ENCODE measurements at places on chromosomes 5 and 9.

- no peak for DNase-seq
Observed at GRCh38 chr9:77679661-77680368, 31.7 kb upstream of the GNA14 start.

GRCh38 chr9:122058051-122058450 is 35.1 kb downstream of the TTLL11 start:
- DNase-seq = no peak

DNA sequence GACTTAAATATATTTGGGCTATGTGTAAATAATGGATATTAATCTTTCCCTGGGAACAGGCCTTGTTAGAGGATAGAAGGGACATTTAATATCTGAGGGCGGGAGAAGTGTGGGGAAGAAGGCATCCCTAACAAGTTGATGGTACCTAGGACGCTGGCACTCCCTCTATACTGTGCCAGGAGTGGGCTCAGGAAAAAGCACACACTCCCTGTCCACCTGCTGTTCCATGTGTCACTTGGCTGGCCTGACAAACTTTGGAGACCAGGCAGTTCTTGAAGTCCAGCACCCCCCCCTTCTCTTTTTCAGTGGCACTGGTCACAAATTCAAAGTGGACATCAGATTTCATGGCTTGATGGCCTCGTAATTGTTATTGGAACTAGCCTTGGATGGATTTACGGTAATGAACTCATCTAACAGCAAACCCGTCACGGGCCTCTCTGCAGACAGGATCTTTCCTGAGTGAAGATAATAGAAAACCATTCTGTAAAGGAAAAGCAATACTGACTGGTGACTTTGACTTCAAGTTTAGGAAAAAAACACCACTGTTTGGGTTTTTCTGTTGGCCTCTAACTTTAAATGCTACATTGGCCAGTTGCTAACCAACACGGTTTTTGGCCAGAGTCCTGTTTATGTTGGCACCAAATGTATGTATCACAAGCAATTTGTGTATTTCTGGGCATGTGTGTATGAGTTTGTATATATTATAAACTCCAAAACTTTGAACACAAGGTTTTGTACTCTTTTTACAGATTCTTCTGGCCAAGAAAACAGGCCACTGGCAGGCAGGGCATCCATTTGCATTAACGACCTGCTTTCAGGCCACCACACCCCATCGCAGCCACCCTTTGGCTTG is 552.6 kb downstream of the CCDC171 start:
- no peak for DNase-seq

GRCh38 chr5:131288328-131288727 is 24.5 kb downstream of the CDC42SE2 start:
- DNase-seq = no peak

GRCh38 chr5:123976379-123977033 is 464.5 kb downstream of the CSNK1G3 start:
- no peak for DNase-seq

- DNase-seq = no peak
Observed at GRCh38 chr5:56725711-56726411, 89.5 kb upstream of the MAP3K1 start.

GRCh38 chr9:29211580-29212396 is 1638.5 kb upstream of the C9orf72 start:
- DNase-seq = peak; percentile 30

GRCh38 chr5:153991168-153991567 is 47.5 kb downstream of the FAM114A2 start:
- DNase-seq = no peak

DNA sequence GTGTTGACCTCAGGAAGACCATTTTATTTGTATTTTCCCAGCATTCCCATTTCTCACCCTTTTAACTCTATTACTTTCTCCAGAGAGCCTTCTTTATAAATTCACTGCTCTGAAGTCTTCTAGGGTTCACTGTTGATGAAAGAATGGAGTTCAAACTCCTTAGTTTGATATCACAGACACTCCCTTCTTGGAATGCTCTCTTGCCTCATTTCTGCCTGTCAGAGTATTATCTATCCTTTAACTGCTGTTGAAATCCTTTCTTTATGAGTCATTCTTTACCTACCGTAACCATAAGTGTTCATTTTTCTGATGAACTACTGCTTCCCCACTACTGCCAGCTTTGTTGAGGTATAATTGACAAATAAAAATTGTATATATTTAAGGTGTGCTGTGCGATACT is 4.3 kb downstream of the RIC1 start:
- DNase-seq = no peak

DNA sequence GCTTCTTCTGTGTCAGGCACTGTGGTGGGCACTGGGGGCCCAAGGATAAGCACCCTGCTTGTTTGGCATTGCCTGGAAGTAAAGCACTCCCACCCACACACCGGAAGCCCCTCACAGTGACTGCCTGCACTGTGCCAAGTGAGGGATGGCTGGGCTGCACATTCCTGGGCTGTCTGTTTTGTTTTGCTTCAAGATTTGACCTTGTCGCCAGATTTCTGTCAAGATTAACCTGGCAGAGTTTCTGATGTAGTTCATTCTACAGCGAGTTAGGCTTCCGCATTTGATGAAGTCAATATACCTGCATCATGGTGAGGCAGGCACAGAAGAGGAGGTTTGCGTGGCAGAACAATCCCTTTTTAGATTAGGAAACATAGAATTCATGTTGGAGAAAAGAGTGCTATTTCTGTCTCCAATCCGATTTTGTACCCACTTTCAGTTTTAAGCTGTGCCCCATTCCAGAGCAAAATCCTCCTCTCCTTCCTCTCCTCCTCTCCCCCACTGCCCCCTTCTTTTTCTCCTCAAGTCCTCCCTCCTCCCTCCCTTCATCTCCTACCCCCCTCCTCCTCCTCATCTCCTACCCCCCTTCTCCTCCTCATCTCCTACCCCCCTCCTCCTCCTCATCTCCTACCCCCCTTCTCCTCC is 14.4 kb upstream of the BOD1 start:
- DNase-seq = no peak

DNA sequence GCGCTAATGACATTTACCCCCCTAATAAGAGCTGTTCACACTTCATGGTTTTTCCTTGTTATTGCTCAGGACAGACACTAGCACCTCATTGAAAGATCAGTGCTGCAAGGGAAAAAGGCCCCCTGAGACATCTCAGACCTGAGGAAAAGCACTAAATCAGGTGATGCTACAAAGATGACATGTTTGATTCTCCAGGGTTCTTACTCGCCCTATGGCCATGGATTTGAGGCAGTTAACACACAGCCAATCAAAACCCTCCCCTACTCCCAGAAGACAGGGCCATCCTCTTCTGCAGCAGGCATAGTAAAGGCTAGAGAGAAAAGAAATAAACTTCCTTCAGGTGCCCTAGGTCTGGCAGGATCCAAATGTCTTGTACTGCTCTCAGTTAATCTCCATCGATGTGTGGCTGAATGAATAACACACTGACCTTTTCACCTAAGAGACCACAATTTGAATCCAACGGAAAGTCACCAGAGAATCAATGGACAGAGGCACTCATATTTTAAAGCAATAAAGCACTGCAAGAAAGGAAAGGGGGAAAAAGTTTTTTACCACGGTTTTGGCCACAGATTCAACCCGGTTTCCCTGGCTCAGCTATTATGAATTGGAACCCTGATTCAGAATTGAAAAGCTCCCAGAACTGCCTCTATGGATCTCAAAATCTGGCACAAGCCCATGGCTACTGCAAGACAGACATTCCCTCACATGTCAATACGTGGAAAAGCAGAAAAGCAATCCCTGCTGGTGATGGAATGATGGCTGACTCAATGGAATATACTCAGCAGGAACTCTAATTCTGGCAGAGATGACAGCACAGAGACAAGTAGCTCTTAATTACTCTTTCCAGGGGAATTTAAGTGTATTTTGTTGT is 329.5 kb downstream of the BNC2 start:
- no peak for DNase-seq

DNA sequence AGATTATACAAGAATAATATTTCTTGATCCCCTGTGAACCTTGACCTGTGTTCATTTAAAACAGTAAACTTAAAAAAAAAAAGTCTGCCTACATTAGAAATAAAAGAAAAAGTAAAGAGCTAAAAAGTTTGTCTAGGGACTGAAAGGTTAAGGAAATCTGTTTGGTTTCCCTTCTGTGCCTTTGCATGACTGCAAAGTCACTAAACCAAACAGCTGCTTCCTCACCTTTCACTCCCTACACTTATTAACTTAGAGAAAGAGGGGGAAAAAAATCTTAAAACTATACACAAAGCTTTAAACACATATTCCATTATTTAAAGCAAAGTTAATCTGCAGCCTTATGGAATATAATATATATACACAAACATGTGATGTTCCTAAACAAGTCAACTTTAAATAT is 65.1 kb downstream of the ZFR start:
- DNase-seq = no peak

DNA sequence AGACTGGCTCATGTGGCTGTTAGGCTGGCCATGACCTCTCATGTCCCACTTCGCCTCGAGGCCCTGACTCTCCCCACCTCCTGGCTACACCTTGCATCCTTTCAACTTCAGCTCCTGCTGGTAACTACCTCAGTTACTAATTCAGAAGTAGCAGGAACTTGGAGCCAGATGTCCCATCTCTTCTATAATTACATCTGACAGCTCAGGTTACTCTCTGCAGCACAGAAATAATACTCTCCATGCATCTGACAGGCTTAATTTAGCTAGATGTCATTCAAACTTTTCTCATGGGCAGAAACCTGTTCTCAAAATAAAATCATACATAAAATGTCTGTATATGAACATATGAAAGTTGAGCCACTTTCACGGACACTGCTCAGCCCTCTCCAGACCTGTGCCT is 92.2 kb upstream of the IL33 start:
- DNase-seq = no peak

DNA sequence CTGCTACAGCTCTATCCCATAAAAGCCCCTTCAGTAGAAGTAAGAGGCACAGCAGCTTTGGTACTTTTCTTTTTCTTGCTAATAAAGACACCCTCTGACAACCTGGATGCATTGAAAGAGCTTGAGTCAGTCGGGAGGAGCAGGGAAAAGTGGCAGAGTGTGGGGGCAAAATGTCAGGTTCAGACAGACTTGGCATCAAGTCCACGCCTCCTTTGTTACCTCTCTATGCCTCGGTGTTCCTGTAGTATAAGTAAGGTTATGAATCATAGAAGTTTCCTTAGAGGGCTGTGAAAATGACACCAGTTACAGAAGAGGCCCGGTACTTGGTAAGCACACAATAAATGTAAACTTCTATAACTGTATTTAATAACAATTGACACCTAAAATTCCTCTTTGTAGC is 133.9 kb downstream of the ESM1 start:
- no peak for DNase-seq

DNA sequence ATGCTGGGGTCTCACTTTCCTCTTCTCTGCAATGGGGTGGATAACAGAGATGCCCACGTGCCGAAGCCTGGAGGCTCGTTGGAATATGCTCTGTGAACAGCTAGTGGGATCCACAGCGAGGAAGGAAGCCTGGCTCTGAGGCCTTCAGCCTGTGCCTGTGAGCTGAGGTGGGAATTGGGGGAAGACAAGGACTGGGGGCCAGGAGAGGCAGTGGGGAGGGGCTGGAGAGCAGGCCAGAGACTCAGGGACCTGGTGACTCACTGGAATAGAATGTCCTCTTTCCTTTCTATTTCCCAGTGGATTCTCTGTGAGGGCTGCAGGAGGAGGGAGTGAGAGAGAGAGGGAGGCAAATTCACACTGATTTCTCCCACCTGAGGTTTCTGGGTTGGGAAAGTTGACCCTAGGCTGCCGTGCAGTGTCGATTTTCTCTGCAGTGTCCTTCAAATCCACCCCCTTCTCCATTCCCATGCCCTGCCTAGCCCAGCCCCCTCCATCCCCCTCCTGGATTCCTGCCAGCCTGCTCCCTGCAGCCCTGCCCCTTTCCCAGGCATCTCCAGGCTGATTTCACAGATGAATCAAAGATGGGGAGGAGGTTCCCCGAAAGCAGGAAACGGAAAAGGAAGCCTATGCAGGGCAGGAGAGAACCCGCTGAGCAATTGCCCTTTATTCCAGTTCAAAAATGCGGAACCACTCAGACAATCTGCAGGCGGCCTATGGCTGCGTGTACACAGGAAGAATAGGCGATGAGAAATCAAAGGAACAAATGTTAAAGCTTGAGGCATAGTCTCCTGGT is 1.4 kb upstream of the SPAAR start:
- DNase-seq = no peak

DNA sequence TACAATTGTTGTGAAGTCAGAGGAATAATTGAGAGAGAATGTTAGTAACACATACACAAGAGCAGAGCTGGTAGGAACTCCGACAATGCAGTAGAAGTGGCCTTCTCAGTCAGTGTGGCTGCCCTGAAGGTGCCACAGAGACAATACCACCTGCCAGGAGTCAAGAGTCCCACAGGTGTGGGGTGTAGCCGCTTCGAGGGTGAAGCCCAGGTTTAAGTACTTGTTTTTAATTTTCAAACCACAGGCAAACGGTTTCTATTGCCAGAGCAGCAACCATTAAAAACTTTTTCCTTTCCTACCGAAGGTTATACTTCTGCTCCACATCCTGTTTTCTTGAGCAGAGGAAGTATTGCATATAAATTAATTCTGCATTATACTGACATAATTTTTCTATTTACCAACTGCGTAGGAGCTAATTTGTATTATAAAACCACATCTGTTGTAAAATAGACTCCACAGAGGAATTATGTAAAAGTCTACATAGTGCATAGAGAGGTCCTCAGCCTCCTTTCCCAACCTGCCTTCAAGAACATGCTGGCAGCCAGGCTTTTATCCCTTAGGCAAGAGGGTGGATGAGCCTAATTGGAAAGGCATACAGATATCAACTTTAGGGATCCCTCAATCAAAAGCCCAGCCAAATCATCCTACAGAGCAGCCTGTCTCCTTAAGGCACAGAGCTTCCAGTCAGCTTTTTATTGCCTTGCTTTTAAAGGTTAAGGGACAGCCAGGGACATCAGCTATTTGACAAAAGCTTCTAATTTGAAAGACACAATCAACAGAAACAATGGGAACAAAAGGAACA is 12.9 kb upstream of the ACTBL2 start:
- DNase-seq = no peak

GRCh38 chr5:79086116-79086515 is 16.5 kb downstream of the BHMT2 start:
- DNase-seq = no peak

GRCh38 chr5:122584411-122585300 is 190.2 kb upstream of the SNX2 start:
- no peak for DNase-seq

- DNase-seq = no peak
Observed at GRCh38 chr5:95809414-95809960, 13.0 kb downstream of the GLRX start.

- DNase-seq = no peak
Observed at GRCh38 chr5:36385495-36385894, 83.8 kb upstream of the RANBP3L start.

DNA sequence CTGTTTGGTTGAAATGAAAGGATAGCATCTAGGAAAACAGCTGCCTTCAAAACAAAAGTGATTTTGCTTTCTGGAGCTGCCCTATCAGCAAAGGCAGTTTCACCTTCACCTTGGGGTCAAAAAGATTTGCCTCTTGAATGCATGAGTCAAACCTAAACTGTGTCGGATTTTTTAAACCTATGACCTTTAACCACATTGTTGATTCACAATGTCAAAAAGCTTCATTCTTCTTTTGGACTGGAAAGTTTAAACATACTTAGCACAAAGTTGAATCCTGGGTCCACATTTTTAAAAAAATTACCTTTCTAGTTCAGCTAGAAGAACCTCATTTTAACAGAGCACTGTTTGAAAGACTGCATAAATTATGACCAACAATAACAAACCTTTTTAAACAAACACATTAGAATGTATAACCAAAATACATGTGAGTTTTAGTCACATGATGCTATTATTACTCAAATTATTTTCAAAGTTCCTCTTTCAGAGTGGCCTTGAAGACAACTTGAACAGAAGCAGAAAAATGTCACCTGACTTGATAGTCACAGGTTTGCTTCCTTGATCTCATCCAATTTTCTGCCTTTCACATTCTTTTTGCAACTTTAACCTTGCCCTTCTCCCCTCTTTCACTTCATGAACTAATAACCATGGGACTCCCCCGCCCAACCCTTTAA is 109.7 kb upstream of the LHFPL2 start:
- DNase-seq = no peak

All from hippocampal formation (tissue), 2 donors.